Hematopoietic multipotent progenitor cell treated with erythropoietin and hydrocortisone succinate and interleukin-3 and kit ligand, for 15 days (in vitro differentiated cells): ENCODE measurements at places on chromosomes 12 and 14.

DNA sequence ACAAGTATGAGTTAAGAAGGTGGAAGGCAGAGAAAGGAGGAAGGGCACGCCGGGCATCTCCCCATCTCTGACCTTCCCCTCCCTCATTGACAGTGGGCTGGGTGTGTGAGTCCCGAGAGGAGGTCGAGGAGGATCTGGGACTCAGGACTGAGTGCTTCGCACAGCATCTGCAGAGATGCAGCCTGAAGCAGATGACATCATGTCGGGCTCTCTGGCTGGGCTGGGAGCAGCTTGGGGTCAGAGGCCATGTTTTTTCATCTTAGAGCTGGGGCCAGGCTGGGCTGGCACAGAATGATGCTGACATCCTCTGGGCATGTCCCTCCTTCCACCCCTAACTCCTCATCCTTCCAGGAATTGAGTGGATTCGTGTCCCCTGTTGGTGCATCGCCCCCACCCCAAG lies 43.5 kb downstream of the CMKLR1 start:
- no peak for DNase-seq

GRCh38 chr12:45720069-45720468 lies 9.4 kb upstream of the ARID2 start:
- no peak for DNase-seq

DNA sequence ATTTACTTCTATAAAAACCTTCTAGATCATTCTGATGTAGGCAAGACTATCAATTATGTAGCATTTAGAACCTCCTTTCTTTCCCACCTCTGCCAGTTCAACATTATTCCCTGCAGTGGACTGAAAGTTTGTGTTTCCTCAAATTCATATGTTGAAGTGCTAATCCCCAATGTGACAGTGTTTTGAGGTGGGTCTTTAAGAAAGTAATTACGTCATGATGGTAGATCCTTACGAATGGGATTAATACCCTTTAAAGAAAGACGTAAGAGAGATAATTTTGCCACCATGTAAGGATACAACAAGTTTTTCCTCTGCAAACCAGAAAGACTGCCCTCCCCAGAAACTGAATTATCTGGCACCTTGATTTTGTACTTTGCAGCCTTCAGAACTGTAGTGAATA lies 1489.7 kb upstream of the SEL1L start:
- DNase-seq, result no peak

- DNase-seq, result no peak
Measured at GRCh38 chr14:98912655-98913054, 359.3 kb downstream of the BCL11B start.

DNA sequence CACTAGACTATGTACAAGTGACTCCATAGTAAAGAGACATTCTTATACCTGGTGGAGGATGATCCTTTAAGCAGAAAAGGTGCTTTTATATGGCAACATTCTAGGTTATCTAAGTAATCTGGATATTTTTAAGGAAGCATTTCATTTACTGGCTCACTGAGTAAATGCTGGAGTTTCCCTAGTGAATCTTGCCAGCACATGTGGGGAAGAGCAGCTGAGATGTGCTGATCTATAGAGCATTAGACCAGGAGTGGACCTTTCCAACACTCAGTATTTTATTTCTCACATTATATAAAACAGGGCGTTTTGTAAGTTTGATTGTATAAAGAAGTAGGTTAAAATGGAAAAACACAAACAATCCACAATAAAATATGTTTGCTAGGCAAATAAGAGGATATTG lies 478.5 kb downstream of the ATP23 start:
- DNase-seq, result no peak

- peak; percentile 57 for DNase-seq
Measured at GRCh38 chr14:106564058-106564643, 1037.8 kb downstream of the TMEM121 start.

GRCh38 chr12:1939801-1940607 lies 21.6 kb upstream of the CACNA2D4 start:
- peak; percentile 91 for DNase-seq

DNA sequence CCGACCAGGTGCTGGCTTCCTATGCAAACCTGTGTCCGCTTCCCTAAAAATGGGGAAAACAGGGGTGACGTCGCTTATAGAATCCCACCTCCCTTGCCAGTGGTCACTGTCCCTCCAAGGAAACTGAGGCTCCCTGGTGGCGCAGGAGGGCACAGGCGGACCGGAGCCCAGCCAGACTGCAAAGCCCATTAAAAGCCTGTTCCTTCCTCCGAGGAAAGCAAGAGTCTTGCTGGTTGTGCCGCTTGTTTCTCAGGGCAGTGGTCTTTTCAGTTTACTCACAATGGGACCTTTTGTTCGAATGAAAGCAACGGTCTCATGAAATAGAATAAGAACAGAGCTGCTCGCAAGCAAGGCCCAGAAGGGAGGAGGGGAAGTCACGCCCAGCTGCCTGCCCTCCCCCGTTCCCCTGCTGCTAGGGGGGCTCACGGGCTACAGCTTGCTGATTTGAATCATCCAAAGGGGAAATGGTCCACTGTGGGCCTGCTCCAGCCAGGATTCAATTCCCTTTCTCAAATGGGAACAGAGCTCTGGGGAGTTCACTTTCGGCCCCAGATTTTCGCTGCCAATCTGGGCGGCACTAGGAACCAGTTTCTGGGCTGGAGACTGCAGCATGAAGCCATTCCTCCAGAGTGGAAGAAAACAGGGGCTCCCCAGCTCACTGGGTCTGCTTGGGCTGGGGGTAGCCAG lies 4.6 kb upstream of the SELPLG start:
- no peak for DNase-seq

GRCh38 chr14:75279153-75279762 lies 630 bp downstream of the FOS start:
- DNase-seq, result peak; percentile 75

DNA sequence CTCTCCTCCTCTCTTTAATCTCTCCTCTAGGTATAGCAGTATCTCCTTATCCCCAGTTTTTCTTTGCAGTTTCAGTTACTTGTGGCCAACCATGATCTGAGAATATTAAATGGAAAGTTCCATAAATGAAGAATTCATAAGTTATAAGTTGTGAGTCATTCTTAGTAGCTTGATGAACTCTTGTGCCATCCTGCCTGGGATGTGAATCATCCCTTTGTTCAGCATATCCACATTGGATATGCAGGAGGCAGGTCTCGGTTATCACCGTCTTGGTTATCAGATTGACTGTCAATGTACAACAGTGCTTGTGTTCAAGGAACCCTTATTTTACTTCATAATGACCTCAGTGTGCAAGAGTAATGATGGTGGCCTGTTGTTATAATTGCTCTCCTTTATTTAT lies 134.0 kb downstream of the TMEM117 start:
- no peak for DNase-seq

- no peak for DNase-seq
Measured at GRCh38 chr14:89351516-89352404, 65.3 kb downstream of the FOXN3 start.
